CD4-positive, alpha-beta memory T cell (primary cell): ENCODE measurements at places on chromosomes 5 and 9. TPM values are rescaled to one million over a fixed set of nuclear protein-coding genes. Genes with fewer than 3 reads are reported as not detected.

- H3K27me3 ChIP-seq: no peaks in the 10 kb centered on the region
- H3K27ac ChIP-seq: no peak overlapping the region
- peaks cover 29% of the 10 kb centered on the region for H3K4me1 ChIP-seq
- H3K36me3 ChIP-seq: no peaks in the 10 kb centered on the region
Observed at GRCh38 chr9:21616082-21616778, 134.1 kb upstream of the IFNE start.

DNA sequence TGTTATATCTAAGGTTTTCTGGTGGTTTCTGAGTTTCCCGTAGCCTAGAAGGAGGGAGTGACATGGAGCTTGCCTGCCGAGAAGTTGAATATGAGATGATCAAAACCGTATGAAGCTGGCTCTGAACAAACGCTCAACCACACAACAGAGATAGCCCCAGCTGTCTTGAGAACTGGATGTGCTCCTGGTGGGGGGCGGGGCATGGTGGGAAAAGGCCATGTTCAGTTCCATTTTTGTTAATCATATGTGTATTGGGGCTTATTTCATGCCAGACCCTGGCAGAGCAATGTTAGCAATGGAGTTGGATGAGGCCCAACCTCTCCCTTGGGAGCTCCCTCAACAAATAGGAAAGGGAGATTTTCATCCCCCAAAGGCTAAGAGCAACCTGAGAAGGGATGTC is 4.8 kb downstream of the CCL19 start:
- no peak overlapping the region for H3K27ac ChIP-seq
- no peaks in the 10 kb centered on the region for H3K36me3 ChIP-seq
- no peaks in the 10 kb centered on the region for H3K4me1 ChIP-seq
- H3K27me3 ChIP-seq: no peaks in the 10 kb centered on the region
- H3K4me3 ChIP-seq: no peak overlapping the region

DNA sequence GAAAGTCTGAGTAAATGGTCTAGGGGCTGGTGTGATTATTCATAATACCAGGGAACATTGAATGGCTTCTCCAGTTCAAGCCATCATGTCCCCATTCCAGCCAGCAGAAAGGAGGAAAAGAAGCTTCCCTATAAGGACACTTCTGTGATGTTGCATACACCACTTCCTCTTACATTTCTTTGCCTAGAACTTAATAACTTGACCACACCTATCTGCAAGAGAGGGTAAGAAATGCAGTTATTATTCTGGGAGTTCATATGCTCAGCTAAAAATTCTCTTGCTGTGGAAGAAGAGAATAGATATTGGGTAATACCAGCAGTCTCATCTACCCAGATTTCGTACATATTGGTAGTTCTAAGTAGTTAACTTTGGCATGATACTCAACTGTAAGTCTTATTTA is 166.1 kb downstream of the SLC28A3 start:
- H3K27me3 ChIP-seq: no peaks in the 10 kb centered on the region
- H3K27ac ChIP-seq: no peak overlapping the region
- DNase-seq: no peak
- H3K36me3 ChIP-seq: no peaks in the 10 kb centered on the region
- no peaks in the 10 kb centered on the region for H3K4me1 ChIP-seq

GRCh38 chr5:14414007-14414406 is 167.6 kb upstream of the OTULINL start:
- no peaks in the 10 kb centered on the region for H3K36me3 ChIP-seq
- H3K27ac ChIP-seq: peak overlapping the region; percentile 58
- peak; percentile 48 for DNase-seq
- no peak overlapping the region for H3K4me3 ChIP-seq
- H3K4me1 ChIP-seq: peaks cover 47% of the 10 kb centered on the region

DNA sequence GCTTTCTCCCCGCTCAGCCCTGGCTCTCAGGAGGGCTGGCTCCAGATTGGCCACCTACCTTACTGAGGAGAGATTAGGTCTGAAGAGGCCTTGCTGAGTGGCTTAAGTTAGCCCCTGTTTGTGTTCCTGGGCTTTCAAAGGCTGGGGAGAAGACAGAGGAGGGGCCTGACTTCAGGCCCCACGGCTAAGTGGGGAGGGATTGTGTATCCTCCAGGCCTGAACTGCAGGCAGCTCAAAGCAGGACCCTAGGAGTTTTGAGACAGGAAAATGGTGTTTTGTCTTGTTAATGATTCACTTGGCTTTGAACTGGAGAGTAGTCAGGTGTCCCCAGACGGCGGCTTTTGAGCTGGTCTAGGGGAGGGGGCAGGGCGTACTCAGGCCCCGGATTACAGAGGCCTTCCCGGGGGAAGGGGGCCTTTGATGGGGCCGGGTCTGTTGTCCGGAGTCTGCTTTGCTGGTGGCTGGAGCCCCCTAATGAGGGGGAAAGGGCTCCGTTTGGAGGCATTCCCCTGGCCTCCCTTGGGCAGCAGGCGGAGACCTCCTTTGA is 162.0 kb upstream of the SMIM23 start:
- H3K4me1 ChIP-seq: no peaks in the 10 kb centered on the region
- no peaks in the 10 kb centered on the region for H3K36me3 ChIP-seq
- DNase-seq: no peak

DNA sequence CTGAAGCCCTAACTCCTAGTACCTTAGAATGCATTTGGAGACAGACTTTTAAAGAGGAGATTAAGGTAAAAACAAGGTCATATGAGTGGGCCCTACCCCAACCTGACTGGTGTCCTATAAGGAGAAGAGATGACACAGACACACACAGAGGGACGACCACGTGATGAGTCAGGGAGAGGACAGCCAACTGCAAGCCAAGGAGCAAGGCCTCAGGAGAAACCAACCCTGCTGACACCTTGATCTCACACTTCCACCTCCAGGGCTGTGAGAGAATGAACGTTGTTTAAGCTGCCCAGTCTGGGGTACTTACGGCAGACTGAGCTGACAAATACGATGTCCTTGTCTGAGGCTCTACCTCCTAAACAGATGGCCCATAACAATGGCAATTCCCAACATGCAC is 93.6 kb downstream of the ROR2 start:
- no peak for DNase-seq
- no peaks in the 10 kb centered on the region for H3K36me3 ChIP-seq
- H3K4me1 ChIP-seq: no peaks in the 10 kb centered on the region
- H3K27ac ChIP-seq: no peak overlapping the region
- no peaks in the 10 kb centered on the region for H3K27me3 ChIP-seq
- no peak overlapping the region for H3K4me3 ChIP-seq

- no peak overlapping the region for H3K27ac ChIP-seq
- H3K4me1 ChIP-seq: no peaks in the 10 kb centered on the region
- H3K27me3 ChIP-seq: no peaks in the 10 kb centered on the region
Observed at GRCh38 chr9:136694163-136694871, 7.1 kb upstream of the AGPAT2 start.

Gene NUDT12
- total RNA-seq: 2.5 TPM

GRCh38 chr5:78293851-78294247 is 649 bp downstream of the AP3B1 start:
- DNase-seq: no peak
- peak overlapping the region; percentile 85 for H3K27ac ChIP-seq
- no peaks in the 10 kb centered on the region for H3K36me3 ChIP-seq
- peak overlapping the region; percentile 88 for H3K4me3 ChIP-seq
- H3K4me1 ChIP-seq: peaks cover 29% of the 10 kb centered on the region

- H3K27ac ChIP-seq: no peak overlapping the region
- no peak overlapping the region for H3K4me3 ChIP-seq
- no peaks in the 10 kb centered on the region for H3K36me3 ChIP-seq
- peaks cover 27% of the 10 kb centered on the region for H3K4me1 ChIP-seq
Observed at GRCh38 chr5:761059-761771, 23.3 kb downstream of the ZDHHC11B start.

Gene GRIA1
- not detected for total RNA-seq

DNA sequence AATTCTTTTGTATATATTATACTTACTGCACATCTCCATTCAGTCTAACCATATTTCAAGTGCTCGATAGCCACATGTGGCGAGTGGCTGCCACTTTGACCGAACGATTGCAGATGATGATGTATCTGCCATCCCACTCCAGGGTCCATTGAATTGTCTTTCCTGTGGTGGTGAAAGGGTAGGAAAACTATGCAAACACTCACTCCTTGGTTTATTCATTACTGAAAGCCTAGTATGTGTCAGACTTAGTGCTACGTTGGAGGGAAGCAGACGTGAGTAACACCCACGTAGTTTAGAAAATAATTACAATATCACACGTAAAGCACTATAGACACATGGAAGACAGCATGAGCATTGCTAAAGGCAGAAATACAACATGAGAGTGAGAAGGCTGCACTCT is 353.7 kb downstream of the CSNK1G3 start:
- no peak overlapping the region for H3K27ac ChIP-seq
- H3K4me3 ChIP-seq: no peak overlapping the region
- H3K36me3 ChIP-seq: no peaks in the 10 kb centered on the region
- DNase-seq: no peak
- H3K4me1 ChIP-seq: no peaks in the 10 kb centered on the region
- no peaks in the 10 kb centered on the region for H3K27me3 ChIP-seq

Gene CARD9
- total RNA-seq: 0.70 TPM

Gene DOK3
- 3.7 TPM for total RNA-seq

GRCh38 chr9:15225564-15226126 is 81.4 kb downstream of the TTC39B start:
- peaks cover 11% of the 10 kb centered on the region for H3K4me1 ChIP-seq
- H3K27me3 ChIP-seq: no peaks in the 10 kb centered on the region
- H3K36me3 ChIP-seq: peaks cover 7% of the 10 kb centered on the region
- H3K27ac ChIP-seq: no peak overlapping the region

DNA sequence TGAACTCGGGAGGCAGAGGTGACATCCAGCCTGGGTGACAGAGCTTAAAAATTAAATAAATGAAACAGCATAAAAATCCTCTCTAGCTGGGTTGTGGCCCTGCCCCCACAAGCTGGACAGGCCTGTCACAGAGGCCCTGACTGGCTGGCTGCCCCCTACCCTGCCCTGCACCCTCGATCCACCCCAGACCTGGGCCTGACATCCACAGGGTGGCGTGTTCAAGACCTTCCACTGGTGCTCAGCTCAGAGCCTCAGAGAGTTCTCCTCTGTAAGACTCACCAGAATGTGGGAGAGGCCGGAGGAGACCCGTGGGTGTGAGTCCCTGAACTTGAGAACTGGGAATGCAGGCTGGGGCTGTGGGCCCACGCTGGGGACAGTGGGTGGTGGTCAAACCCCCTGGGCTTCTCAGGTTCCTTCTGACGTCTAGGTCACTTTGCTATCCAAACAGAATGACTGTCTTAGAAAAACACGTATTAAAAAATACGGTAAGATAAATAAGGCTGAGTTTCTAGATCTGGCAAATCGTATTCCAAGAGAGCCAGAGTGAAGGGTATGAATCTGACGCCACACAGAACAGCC is 9.7 kb upstream of the WDR38 start:
- H3K36me3 ChIP-seq: no peaks in the 10 kb centered on the region
- H3K4me1 ChIP-seq: no peaks in the 10 kb centered on the region
- DNase-seq: no peak
- no peak overlapping the region for H3K27ac ChIP-seq
- H3K27me3 ChIP-seq: peaks cover 4% of the 10 kb centered on the region
- H3K4me3 ChIP-seq: no peak overlapping the region

Gene ANKRD34B
- total RNA-seq: not detected

Gene ADAMTSL2
- 0.17 TPM for total RNA-seq

- no peaks in the 10 kb centered on the region for H3K27me3 ChIP-seq
- no peak overlapping the region for H3K27ac ChIP-seq
- H3K36me3 ChIP-seq: no peaks in the 10 kb centered on the region
- no peak for DNase-seq
- H3K4me3 ChIP-seq: no peak overlapping the region
Observed at GRCh38 chr9:134209731-134210311, 45.5 kb upstream of the RNU6ATAC start.
